Activated T-cell treated with anti-CD3 and anti-CD28 coated beads, Interleukin-2, amount 50 U/mL, for 72 hours (primary cell): ENCODE measurements at places on chromosomes 6 and 20. TPM values are rescaled to one million over a fixed set of nuclear protein-coding genes. Genes with fewer than 3 reads are reported as not detected.

Gene RGS17
- not detected for total RNA-seq

Gene TRIM40
- total RNA-seq = not detected

Gene FAXC
- not detected for total RNA-seq

Gene OVOL2
- 0.41 TPM for total RNA-seq

Gene SRSF12
- 0.46 TPM for total RNA-seq

DNA sequence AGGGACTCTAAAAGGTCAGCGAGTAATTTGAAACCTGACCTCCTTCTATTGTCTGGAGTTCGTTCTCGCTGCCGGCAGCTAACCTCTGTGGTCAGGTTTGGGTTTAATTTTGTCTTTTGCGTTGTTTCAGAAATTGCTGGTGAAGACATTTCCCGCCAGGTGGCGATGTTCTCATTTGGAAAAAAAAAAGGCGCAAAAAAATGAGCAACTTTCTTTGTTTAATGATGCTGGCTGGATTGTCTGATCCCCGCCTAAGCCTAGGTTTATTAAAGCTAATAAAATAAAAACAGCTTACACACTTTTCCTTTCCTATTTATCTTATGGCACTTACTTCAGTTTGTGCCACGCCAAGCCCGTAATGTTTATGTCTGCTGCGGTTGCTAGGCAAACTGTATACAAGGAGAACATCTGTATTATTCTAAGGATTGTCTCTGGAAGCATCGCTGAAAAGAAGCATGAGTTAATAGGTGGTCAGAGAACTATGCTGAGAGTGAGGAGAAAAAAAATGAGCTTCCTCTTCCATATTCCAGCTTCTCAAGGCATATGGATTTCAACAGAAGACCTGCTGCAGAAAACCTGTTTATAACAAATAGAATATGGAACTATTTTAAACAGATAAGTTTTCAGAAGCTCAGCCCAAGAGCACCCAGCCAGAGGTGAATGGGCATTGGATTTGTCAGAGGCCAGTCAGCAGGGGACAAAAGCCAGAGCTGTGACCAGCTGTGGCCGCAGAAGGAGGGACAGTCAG is 205.7 kb downstream of the DOK5 start:
- peak; percentile 12 for DNase-seq
- H3K27me3 ChIP-seq = peaks cover 12% of the 10 kb centered on the region
- no peak overlapping the region for H3K4me3 ChIP-seq
- no peaks in the 10 kb centered on the region for H3K4me1 ChIP-seq
- no peaks in the 10 kb centered on the region for H3K36me3 ChIP-seq

DNA sequence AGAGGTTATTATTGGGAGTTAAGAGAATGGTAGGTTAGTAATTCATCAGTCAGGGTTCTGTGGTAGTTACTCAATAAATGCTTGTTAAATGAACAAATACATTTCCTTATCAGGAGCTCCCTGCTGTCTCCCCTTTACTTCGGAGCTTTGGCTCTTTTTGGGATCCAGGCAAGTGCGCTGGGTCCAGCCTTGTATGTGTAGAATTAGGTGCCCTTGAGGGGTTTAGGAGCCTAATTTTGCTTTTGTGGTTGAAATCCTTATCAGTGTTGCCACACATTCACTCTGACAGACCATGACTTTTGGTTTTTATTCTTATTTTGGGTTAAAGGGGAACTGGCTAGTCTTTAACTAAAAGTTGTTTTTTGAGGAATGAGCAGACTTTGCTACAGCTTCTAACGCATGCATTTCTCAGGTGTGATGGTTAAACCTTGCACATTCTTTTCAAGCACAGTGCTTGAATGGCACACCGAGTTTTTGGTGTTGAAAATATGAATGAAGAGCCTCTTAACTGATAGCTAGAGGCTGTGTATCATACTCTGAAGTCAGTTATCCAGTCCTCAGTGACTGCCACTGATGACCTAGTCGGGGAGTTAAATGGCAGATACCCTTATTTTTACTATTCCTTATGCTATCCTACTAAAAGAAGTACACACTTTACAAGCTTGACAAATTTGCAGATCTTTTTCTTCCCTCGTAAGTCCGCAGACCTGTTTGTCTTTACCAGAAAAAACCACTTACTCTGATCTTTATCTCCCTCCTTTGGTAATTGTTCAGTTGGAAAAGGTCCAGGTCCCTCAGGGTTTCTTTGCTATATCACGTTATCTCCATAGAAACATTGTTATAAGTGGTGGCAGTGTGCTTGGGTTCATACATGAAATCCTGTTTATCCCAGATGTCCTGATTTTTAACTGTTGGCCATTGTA is 50.7 kb upstream of the PLCG1 start:
- H3K36me3 ChIP-seq = peaks cover 20% of the 10 kb centered on the region
- H3K27ac ChIP-seq = peak overlapping the region; percentile 52
- no peak overlapping the region for H3K4me3 ChIP-seq
- no peaks in the 10 kb centered on the region for H3K27me3 ChIP-seq

GRCh38 chr6:122726649-122727048 is 52.9 kb upstream of the FABP7 start:
- no peaks in the 10 kb centered on the region for H3K27me3 ChIP-seq
- H3K27ac ChIP-seq = no peak overlapping the region
- no peaks in the 10 kb centered on the region for H3K4me1 ChIP-seq
- DNase-seq = no peak
- H3K36me3 ChIP-seq = no peaks in the 10 kb centered on the region

- no peak for DNase-seq
- H3K4me3 ChIP-seq = no peak overlapping the region
- no peaks in the 10 kb centered on the region for H3K4me1 ChIP-seq
- no peak overlapping the region for H3K27ac ChIP-seq
- no peaks in the 10 kb centered on the region for H3K36me3 ChIP-seq
Observed at GRCh38 chr6:32216998-32217397, 6.9 kb downstream of the NOTCH4 start.

GRCh38 chr6:15183979-15184378 is 61.9 kb upstream of the JARID2 start:
- H3K27ac ChIP-seq = peak overlapping the region; percentile 47
- no peaks in the 10 kb centered on the region for H3K27me3 ChIP-seq
- H3K36me3 ChIP-seq = peaks cover 5% of the 10 kb centered on the region
- H3K4me3 ChIP-seq = peak overlapping the region; percentile 43
- peak; percentile 40 for DNase-seq
- peaks cover 36% of the 10 kb centered on the region for H3K4me1 ChIP-seq

GRCh38 chr6:170189236-170189635 is 101.6 kb downstream of the DLL1 start:
- H3K36me3 ChIP-seq = peaks cover 6% of the 10 kb centered on the region
- no peaks in the 10 kb centered on the region for H3K27me3 ChIP-seq
- no peak for DNase-seq
- H3K27ac ChIP-seq = no peak overlapping the region
- no peaks in the 10 kb centered on the region for H3K4me1 ChIP-seq
- no peak overlapping the region for H3K4me3 ChIP-seq

DNA sequence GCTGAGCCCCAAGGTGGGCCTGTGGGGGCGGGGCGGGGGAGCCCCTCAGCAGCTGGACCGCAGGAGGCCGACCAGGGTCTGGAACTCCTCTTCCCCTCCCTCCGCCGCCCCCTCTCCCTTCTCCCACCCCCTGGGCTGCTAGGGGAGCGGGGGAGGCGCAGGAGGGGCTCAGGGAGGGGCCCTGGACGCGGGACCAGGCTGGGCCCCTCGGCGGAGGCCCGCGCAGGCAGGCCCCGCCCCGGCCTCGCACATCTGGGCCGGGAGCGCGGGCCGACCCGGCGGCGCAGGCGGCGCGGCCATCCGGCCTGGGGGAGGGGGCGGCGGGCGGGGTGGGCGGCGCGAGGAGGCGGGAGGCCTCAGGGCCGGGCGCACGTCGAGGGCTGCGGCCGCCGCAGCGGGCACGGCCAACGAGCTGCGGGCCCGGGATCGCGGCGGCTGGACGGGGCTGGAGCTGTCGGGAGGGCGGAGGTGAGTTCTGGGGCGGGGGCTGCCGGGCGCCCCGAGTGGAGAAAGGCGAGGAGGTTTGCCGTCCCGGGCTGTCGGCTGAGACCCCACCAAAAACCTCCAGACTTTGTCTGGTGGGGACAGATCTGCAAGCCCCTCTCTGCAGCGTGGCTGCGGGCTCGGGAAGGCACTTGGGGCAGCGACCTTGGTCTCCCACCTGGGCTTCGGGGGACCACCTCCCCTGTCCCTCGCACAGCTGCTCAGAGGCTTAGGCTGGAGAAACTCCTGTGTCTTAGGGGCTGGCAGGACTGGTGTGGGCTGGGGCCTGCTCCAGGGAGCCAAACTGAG is at the start of gene HSPA12B:
Gene HSPA12B, plus strand, starts transcription at position 359 of the 792 bp plus-strand sequence. CDS start 5,990 bp downstream, outside the sequence.
- H3K27ac ChIP-seq = no peak within 1 kb of the TSS
- no peak within 1 kb of the TSS for H3K4me3 ChIP-seq
- H3K4me1 ChIP-seq = no peaks in the 10 kb centered on the region
- DNase-seq = no peak
- H3K36me3 ChIP-seq = no peaks in the 10 kb centered on the region

- no peak overlapping the region for H3K4me3 ChIP-seq
- H3K27me3 ChIP-seq = peaks cover 8% of the 10 kb centered on the region
- H3K36me3 ChIP-seq = no peaks in the 10 kb centered on the region
- peaks cover 8% of the 10 kb centered on the region for H3K4me1 ChIP-seq
Observed at GRCh38 chr6:13848522-13849150, 34.3 kb upstream of the MCUR1 start.

- H3K4me1 ChIP-seq = peaks cover 22% of the 10 kb centered on the region
- no peak for DNase-seq
- H3K4me3 ChIP-seq = peak overlapping the region; percentile 97
- no peaks in the 10 kb centered on the region for H3K36me3 ChIP-seq
- peak overlapping the region; percentile 87 for H3K27ac ChIP-seq
- H3K27me3 ChIP-seq = peaks cover 53% of the 10 kb centered on the region
Observed at GRCh38 chr6:117483645-117484016, 1.2 kb downstream of the DCBLD1 start.

- DNase-seq = peak; percentile 44
- no peak overlapping the region for H3K4me3 ChIP-seq
- no peaks in the 10 kb centered on the region for H3K27me3 ChIP-seq
- no peak overlapping the region for H3K27ac ChIP-seq
Observed at GRCh38 chr6:117555882-117556498, 46.3 kb downstream of the GOPC start.

- no peak overlapping the region for H3K27ac ChIP-seq
- H3K36me3 ChIP-seq = no peaks in the 10 kb centered on the region
- no peaks in the 10 kb centered on the region for H3K4me1 ChIP-seq
- no peak overlapping the region for H3K4me3 ChIP-seq
Observed at GRCh38 chr6:148222846-148223245, 119.8 kb upstream of the SASH1 start.

DNA sequence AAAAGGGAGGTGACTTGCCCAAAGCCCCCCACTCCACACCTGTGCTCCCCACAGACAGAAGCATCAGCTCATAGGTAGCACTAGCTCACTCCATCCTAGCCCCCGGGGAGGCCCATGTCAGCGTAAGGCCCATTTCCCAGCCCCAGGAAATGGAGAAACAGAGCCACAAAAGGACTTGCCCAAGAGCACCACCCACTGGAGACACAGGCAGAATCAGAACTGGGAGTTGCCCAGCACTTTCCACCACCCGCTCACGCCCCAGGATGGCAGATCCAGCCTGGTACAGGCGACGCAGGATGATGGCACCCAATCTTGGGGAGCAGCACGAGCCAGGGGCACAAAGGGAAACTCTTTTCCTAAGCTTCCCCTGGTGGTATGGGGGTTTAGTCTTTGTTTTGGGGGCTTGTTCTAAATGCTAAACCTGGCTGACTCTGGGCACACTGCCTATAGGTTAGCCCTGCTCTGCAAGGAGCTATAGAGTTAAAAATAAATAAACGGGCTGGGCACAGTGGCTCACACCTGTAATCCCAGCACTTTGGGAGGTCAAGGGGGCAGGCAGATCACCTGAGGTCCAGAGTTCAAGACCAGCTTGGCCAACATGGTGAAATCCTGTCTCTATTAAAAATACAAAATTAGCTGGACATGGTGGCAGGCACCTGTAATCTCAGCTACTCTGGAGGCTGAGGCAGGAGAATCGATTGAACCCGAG is 11.8 kb downstream of the C20orf203 start:
- no peaks in the 10 kb centered on the region for H3K27me3 ChIP-seq
- no peak overlapping the region for H3K27ac ChIP-seq
- H3K4me3 ChIP-seq = no peak overlapping the region
- peaks cover 3% of the 10 kb centered on the region for H3K36me3 ChIP-seq
- H3K4me1 ChIP-seq = peaks cover 6% of the 10 kb centered on the region
